NCI-H187 (cell line): ENCODE measurements at places on chromosomes 5 and 9.

GRCh38 chr5:64914396-64914795 is 145.7 kb downstream of the CWC27 start:
- DNase-seq, result no peak

DNA sequence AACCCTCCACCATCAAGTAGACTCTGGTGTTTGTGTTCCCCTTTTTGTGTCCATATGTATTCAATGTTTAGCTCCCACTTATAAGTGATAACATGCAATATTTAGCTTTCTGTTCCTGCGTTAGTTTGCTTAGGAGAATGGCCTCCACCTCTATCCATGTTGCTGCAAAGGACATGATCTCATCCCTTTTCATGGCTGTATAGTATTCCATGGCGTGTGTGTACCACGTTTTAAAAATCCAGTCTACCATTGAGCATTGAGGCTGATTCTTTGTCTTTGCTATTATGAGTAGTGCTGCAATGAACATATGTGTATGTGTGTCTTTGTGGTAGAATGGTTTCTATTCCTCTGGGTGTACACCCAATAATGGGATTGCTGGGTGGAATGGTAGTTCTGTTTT is 140.1 kb downstream of the BASP1 start:
- no peak for DNase-seq

- DNase-seq, result no peak
These were observed 108.1 kb upstream of the IER5L start for GRCh38 chr9:129285979-129286772.

DNA sequence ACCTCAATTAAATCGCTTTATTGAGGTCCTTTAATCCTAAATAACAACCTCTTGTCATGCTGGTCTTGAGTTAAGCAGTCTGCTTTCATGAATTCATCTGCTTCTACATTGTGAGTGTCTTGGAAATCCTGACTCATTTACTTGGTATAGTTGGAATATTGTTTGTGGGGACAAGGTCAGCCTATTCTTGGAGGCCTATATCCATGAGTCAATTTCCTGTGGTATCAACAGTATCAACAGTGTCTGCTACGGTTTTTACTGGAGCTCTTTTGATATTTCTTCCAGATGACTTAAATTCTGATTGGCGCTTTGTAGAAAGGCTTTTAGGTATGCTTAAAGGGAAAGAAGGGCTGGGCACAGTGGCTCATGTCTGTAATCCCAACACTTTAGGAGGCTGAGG is 71.2 kb upstream of the PARP8 start:
- no peak for DNase-seq

DNA sequence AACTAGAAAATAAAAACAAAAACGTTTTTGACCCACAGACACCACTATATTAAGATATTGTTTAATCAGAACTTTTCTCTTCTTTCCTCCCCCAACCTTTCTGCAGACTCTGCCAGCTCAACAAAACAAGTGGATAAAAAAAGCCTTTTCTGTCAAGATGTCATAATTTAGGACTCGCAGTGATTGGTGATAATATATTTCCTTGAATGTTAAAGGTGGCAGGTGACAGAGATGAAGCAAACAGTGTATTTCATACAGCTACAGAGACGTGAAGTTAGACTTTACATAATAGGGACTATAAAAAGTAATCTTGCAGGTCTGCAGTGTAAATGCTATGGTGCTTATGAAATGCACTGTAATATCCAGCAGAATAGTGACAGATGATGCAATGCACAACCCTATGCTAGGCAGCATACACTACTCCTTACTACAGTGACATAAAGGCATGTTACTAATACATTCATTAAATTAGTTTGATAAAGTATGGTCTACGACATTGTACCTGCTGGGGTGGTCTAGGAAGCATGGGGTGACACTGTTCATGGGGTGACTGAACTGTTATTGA is 326.7 kb upstream of the GRAMD2B start:
- DNase-seq, result no peak

DNA sequence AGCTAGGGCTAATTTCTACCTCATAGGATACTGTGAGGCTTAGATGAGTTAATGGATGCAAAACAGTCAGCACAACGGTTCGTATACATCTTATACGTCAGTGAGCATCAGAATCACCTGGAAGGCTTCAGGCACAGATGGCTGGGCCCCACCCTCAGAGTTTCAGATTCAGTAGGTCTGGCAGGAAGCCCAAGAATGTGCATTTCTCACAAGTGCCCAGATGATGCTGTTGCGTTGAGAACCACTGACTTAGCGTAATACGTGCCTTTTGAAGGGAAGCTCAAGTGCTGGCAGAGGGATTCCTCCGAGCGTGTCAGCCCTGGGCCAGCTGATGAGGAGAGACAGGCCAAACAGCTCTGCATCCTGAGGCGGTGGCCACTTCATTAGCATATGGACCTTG is 117.1 kb upstream of the WWC1 start:
- no peak for DNase-seq

DNA sequence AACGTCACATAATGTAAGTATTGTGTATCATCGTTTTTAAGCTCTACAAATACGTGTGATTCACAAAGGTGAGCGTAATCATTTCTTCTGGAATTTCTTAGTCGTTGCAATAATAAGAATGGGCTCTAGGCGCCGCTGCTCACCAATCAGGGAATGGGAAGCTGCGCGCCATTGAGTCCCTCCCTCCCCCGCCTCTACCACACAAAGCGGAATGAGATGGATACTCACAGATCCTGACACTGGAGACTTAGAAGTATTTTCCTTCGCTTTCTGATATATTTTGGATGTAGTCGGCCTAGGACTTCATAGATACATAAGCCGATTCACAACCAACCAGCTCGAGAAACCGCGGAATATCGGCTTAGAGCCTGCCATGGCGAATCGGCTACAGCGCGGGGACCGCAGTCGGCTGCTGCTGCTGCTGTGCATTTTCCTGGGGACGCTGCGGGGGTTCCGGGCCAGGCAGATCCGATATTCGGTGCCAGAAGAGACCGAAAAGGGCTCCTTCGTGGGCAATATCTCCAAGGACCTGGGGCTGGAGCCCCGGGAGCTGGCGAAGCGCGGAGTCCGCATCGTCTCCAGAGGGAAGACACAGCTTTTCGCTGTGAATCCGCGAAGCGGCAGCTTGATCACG is at the start of gene PCDHGA11:
Gene PCDHGA11 (plus strand): TSS at position 197 of the 634 bp plus-strand sequence. CDS start 177 bp downstream, at position 374.
- no peak for DNase-seq

- no peak for DNase-seq
These were observed 91.7 kb downstream of the MACROH2A1 start for GRCh38 chr5:135307143-135307903.

- no peak for DNase-seq
These were observed 93.7 kb upstream of the SMC5 start for GRCh38 chr9:70165006-70165602.

- DNase-seq, result no peak
These were observed 680.0 kb downstream of the TAF11L14 start for GRCh38 chr5:18314192-18314778.

GRCh38 chr9:136844761-136845464 is 2.6 kb downstream of the AJM1 start:
- no peak for DNase-seq

- DNase-seq, result no peak
These were observed 20.1 kb downstream of the PCDHGC5 start for GRCh38 chr5:141508798-141509611.

DNA sequence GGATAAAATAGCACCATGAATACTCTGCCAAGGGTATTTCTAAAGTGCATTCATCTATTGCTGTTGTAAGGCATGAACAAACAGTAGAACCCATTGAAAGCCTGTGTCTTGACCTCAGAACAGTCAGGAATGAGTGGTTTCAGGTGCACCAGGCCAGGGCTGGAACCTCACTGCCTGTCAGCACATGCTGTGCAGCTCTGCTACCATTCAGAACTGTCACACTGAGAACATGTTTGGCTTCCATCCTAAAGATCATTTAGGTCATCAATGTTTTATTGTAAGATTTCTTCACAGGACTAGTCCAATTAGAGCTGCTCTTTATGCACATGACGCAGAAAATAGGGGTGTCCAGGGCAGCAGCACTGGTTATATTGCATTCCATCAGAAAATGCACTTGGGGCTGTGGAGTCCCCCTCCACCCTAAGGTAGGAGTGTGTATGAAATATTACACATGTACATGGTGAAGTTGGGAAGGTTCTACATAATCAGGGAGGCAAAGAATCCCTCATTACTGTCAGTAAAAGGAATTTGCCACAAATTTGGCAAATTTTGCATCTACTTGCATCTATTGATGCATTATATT is 408.0 kb downstream of the CTNND2 start:
- no peak for DNase-seq

DNA sequence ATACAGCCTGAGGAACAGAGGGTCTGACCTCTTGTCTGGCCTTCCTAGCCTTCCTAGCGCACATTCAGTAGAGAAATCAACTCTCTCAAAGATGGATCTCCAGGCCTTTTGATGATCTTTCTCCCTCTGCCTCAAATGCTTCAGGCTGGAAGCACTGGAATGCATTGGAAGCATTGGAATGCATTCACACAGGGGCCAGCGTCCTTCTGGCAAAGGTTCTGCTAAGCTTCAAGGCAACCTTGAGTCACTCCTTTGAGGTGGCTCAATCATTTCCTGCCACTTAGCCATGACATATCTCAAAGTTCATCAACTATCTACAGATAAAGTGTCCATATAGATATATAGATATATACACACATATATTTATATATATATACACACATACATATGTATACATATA is 42.9 kb downstream of the OR2K2 start:
- DNase-seq, result no peak

DNA sequence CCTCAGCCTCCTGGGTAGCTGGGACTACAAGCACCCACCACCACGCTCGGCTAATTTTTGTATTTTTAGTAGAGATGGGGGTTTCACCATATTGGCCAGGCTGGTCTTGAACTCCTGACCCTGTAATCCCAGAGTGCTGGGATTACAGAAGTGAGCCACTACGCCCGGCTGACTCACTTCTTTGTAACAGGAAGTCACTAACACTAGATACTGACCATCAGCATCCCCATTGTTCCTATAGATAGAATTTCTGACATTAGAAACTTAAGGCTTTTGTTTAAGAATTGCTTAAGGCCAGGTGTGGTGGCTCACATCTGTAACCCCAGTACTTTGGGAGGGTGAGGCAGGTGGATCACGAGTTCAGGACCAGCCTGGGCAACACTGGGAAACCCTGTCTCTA is 42.2 kb downstream of the LEAP2 start:
- no peak for DNase-seq

DNA sequence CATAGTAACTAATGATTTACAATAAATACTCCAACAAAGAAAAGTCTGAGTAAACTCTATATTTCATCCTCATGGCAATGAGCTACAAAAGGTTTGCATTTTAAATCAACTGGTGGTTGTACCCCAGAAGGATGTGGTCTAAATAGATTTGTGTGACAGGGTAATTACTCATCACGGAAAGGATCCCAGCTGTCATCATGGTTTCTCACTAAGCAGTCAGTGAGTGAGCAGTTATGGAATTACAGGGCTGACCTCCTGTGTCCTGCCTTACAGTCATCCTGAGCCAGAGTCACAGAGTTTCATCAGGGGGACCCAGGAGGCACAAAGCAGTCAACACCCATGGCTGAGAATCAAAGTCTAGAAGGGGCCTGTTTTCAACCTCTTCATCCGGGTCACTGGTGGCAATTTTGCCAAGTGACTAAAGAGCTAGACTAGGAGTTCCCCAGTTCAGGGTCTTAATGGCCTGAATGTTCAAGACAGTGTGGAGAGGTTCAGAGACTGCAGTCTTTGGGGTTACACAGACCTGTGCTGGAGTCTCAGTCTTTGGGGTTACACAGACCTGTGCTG is 210.7 kb upstream of the SLC24A2 start:
- DNase-seq, result no peak

- DNase-seq, result no peak
These were observed 15.3 kb upstream of the KLF4 start for GRCh38 chr9:107504585-107505455.

GRCh38 chr5:77204967-77205366 is 5.5 kb upstream of the PDE8B start:
- DNase-seq, result no peak

GRCh38 chr9:124886866-124887492 is 25.0 kb downstream of the ARPC5L start:
- no peak for DNase-seq

DNA sequence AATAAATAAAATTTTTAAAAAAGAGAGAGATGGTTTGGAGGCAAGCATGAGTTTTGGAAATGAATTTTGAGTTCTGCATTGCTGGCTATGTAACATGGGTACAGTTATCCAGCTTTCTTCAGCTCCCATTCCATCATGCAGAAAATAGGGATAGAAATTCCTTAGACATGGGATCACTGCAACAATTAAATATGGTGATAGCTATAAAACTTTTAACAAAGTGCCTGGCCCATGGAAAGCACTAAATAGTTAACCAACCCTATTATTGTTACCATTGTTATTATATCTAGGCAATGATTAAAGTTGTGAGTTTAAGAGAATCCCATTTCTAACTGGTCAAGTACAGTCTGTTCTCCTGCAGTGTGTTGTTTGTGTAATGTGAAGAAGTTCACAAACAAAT is 115.4 kb upstream of the GAS1 start:
- no peak for DNase-seq

- no peak for DNase-seq
These were observed 10.1 kb upstream of the UBAC1 start for GRCh38 chr9:135971111-135971766.

DNA sequence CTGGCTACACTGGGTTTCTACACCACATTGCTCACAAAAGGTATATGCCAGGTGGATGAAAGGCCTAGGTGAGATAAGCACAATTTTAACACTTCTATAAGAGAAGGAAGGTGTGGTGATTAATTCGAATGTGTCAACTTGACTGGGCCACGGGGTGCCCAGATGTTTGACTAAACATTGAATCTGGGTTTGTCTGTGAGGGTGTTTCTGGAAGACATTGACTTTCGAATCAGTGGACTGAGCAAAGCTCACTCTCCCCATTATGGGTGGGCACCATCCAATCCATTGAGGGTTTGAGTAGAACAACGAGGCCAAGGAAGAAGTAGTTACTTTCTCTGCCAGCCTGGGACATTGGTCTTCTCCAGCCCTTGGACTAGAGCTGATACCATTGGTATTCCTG is 78.2 kb upstream of the COL5A1 start:
- DNase-seq, result no peak

DNA sequence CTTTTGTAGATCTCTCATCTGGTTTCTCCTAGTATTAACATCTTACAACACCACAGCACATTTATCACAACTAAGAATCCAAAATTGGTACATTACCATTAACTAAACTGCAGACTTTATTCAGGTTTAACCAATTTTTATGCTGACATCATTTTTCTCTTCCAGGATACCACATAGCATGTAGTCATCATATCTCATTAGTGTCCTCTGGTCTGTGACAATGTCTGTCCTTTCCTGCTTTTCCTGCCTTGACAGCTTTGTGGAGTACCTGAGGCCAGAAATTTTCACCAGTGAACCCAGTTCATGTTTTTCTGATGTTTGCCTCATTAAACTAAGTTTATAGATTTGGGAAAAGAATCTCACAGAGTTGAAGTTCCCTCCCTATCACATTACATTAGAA is 294.7 kb upstream of the TNC start:
- DNase-seq, result no peak

DNA sequence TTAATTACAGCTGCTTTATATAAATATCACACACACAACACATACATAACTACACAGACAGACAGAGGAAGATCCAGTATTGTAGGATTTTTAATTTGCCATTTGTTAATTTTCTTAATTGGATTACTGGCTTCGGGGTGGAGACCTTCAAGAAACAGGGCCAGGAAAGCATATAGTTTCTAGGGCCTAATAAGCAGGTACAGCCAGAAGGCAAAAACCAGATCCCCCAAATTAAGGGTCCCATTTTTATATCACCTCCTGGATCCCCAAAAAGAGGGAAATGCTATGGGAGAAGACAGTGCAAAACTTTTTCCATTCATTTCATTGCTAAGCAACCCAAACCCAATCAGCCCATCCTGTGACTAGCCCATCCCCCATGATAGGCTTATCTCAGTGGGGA is 373.3 kb upstream of the FAM174A start:
- DNase-seq, result no peak

- no peak for DNase-seq
These were observed 22.1 kb upstream of the KIF2A start for GRCh38 chr5:62283861-62284260.
